ENCODE measurements at places on chromosomes 6 and 20.

- no peak for DNase-seq
These were observed 27.9 kb upstream of the SLC2A12 start for GRCh38 chr6:134080171-134080795.

DNA sequence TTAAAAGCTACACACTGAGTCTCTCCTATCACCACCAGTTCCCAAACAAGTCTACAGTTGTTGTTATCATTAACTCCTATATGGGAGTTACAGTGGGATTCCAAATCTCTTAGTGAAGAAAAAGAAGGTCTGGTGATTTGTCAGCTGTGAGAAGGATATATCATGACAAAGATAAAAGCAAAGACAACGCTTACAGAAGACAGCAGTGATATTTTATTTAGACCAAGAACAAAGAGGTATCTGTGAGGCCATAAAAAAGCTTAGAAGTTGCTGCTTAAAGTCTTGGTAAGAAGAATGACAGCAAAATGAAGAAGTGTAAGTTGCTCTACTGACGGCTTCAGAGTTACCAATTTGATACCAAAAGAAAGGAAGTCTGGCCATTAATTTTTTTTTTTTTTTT, 47.2 kb downstream of the CHD6 start:
- no peak for DNase-seq

- no peak for DNase-seq
These were observed 184.2 kb downstream of the ANKRD60 start for GRCh38 chr20:58044286-58044685.

- no peak for DNase-seq
These were observed at the start of gene IPCEF1 for GRCh38 chr6:154356690-154357089. TSS of gene IPCEF1 (minus strand) at chr6:154356803. CDS start at chr6:154265947, 90,856 bp downstream.

- no peak for DNase-seq
These were observed 34.8 kb downstream of the CTNNBL1 start for GRCh38 chr20:37728635-37728983.

- DNase-seq: no peak
These were observed 104.8 kb upstream of the ECI2 start for GRCh38 chr6:4240148-4240547.

DNA sequence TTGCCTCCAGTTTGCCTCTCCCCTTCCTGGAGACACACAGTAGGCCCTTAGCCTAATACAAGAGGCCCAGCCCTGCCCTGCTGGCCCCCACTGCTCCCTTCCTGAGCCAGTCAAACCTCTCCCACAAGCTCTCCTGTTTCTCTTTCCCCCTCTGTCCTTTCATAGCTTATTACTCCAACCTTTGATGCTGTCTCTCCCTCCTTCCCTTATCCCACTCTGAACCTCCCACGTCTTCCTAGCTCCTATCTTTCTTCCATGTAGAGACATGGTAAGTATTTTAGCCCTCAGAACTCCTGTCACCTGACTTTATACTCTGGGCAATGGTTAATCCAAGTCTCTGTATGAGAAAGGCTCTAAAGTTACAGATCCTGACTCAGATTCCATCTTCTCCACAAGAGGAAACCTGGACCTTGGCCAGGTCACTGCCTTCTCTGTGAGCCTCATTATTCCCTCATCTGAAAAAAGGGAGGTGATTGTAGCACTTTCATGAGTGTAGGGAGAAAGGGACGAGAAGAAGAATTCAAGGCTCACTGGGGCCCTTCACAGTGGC, 6.7 kb downstream of the TGIF2 start:
- DNase-seq: no peak

- DNase-seq: no peak
These were observed 52.2 kb upstream of the FAM83C start for GRCh38 chr20:35344354-35344837.

DNA sequence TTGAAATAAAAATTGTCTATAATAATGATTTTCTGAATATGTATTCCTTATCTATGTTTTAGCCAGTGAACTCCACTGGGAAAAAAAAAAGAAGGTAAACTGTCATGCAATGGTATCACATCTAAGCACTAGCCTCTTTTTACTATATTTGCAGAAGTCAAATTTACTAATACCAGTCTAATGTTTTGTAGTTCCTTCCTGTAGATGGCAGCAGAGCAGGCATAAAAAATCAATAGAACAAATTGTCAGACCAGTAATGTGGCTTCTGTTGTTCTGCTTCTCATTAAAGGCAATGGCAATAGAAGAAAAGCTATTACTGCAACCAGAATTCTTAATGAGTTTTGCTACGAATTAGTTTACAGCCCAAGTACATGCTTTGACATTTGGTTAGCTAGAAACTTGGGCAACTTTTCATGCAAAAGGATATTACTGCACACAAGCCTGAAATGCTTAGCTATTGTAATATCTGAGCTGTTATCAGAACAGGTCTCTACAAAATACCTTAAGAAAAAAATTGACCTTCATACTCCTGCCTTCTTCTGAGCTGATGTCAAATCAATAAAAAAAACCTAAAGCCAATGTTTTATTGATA, 476.9 kb downstream of the KHDRBS2 start:
- peak; percentile 26 for DNase-seq

- DNase-seq: no peak
These were observed 34.6 kb downstream of the GCNT2 start for GRCh38 chr6:10555625-10556309.

DNA sequence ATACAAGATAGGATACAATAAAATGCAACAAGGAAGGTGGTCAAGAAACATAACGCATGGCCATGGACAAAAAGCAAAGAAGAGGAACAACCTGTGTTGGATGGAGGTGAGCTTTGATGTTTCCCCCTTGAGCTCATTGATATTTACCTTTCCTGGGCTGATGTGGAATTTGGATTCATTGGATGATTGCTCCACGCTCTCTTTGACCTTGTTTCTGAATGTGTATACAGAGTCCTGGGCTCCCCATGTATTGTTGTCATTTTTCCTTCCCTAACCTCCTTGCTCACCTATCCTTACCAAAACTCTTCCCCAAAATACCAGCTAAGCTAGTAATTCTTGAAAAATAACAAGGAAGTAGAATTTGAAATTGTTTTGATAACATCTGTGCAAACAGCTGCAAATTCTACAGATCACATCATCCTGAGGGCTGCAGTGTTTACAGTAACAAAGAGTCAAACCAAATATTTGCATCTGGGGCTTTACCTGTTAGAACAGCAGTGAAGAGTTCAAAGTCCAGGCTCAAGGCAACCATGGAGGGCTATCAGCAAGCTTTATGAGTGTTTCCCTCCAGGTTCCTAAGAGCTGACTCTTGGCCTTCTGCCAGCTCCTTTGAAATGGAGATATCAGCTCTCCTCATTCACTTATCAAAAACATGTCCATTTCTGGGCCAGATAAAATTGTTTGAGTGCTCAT, 214.3 kb upstream of the MARCKS start:
- no peak for DNase-seq

DNA sequence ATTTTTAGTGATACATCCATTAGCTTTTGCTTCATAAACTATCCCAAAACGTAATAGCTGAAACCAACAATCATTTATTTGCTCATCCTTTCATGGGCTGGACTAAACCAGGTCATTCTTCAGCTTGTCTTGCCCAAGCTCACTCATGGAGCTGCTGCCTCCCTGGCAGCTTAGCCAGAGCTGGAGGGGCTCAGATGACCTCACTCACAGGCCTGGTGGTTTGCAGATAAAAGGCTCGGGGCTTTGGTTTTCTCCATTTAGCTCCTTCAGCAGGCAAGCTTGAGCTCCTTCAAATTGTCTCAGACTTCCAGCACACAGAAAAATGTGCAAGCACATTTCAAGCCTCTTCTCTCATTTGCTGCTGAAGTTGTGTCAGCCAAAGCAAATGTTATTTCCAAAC, 139.1 kb downstream of the BTBD3 start:
- DNase-seq: no peak

DNA sequence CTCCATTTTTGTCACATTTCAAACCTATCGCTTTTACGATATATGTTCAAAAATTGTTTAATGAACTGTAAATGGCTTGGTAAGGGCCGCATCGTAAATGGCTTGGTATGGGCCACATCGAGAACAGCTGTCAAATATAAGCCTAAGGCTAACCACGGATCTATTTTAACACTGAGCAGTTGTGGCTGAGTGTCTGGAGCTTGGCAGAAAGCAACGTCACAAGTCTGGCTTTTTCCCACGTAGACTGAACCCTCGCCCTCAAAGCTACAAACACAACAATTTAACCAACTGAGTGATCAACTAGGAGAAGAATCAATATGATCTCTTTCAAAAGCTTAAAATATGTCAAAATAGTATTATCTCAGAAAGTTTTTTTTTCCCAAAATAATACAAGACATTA, 71.4 kb upstream of the PRSS16 start:
- no peak for DNase-seq

- DNase-seq: no peak
These were observed 283.4 kb downstream of the TBC1D7 start for GRCh38 chr6:13044896-13045295.

DNA sequence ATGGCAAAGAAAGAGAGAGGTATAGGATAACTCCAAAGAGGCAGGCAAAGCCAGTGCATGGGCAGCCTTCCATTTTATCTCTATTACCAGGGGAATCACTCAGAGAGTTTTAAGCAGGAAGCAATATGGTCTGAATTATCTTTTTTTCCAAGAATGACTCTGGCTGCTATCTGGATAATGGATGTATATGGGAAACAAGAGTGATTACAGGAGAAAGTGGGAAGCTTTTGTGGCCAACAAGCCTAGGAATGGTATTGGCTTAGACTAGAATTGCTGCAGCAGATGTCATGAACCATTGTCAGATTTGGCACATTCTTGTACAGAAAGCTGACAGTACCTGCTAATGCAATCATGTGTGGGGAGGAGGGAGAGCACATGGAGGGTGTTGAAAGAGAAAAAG, 73.0 kb upstream of the BTBD3 start:
- DNase-seq: no peak

- no peak for DNase-seq
These were observed 76.8 kb downstream of the REV3L start for GRCh38 chr6:111406200-111406721.

DNA sequence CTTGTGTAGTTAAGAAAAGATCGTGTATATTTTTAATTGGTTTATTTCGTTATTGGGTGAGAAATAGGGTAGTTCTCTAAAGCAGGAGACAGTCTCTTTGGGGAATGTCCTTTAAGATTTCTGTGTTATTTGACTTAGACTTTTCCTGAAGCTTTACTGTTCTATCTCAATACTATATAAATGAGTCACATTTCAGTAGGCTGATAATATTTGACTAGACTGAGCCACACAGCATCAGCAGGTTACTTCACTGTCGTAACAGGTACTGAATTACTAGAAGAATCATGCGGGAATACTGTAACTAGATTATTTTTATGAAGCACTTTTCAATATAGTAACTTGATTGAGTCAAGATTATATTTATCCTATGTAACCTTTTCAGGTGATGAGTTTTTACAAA, 1.4 kb downstream of the SMAP1 start:
- DNase-seq: no peak

- no peak for DNase-seq
These were observed 30.5 kb downstream of the NEDD9 start for GRCh38 chr6:11201772-11202512.

DNA sequence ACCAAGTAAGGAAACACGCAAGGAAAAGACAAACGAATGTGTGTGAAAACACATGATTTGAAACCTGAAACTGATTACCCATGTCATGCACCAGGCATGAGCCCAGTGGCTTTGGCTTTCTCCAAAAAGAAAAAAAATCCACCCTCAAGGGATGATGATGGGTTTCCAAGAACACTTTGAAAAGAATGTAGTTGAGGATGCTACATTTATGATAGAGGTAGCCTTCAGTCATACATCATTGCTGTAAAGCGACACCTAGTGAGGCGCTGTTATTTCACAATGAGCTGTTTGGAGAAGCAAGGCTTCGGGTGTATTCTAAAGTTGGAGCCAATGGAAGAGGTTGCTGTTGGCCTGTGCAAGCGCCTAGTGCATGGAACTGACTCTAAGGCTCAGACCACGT, 124.9 kb downstream of the SCML4 start:
- DNase-seq: no peak

GRCh38 chr6:134740473-134741199, 209.3 kb downstream of the ALDH8A1 start:
- no peak for DNase-seq

DNA sequence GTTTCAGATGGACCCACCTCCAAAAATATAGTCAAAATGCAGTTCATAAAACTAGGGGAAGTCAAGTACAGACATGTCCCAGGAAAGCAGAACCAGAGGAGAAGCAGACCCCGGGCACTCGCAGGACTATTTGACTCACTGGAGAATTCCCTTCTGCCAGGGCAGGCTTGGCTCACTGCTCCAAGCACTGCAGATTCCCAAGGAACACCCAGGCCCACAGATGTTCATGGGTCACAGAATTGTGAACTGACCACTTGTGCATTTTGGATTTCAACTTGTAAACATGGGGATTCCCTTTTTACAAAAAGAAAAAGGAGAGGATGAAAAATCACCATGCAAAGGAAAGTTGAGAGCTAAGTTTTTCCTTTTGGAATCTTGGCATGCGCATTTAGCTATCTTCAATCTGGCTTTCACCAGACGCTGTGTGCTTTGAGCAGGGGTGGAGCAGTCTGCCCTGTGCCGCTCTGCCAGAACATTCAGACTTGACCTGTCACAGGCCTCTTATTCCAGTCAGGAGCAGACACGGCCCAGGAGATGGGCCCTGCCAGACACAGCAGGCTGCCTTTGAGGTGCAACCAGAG, 237.5 kb upstream of the TAB2 start:
- no peak for DNase-seq

- DNase-seq: no peak
These were observed 608.9 kb downstream of the MAFB start for GRCh38 chr20:40080041-40080652.

- no peak for DNase-seq
These were observed 148.7 kb downstream of the DOK5 start for GRCh38 chr20:54623991-54624569.

GRCh38 chr6:107423474-107423990, 35.8 kb downstream of the PDSS2 start:
- peak; percentile 22 for DNase-seq

- no peak for DNase-seq
These were observed 34.4 kb downstream of the TENT5A start for GRCh38 chr6:81718126-81718525.

- no peak for DNase-seq
These were observed 137.9 kb upstream of the THBS2 start for GRCh38 chr6:169391473-169392071.

DNA sequence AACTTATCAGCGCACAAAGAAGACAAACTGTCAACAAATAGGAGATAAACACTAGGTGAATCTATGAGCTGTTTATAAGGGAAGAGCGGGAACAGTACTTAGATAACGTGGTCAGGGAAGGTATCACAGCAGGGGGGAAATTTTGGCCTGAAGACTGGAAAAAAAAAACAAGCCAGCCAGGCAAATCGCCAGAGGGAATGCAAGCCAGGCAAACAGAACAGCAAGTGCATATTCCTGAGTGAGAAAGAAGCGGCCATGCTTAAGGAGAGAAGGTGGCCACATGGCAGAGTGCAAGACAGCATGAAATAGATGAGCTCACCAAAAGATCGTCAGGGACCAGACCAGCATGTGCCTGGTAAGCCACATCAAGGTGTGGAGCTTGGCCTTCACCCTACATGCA, 466.5 kb upstream of the ARID1B start:
- no peak for DNase-seq

Measured in SK-N-MC (cell line).